ENCODE measurements at places on chromosomes 5 and 9.

GRCh38 chr9:70949239-70949638 lies 172.2 kb downstream of the TRPM3 start:
- no peak for DNase-seq

GRCh38 chr5:154112255-154112654 lies 73.5 kb downstream of the MFAP3 start:
- no peak for DNase-seq

GRCh38 chr5:80594810-80595209 lies 24.7 kb upstream of the ANKRD34B start:
- DNase-seq: no peak

- no peak for DNase-seq
Observed at GRCh38 chr9:93057042-93057702, 1.3 kb upstream of the SUSD3 start.

- DNase-seq: no peak
Observed at GRCh38 chr5:91797576-91797975, 414.5 kb upstream of the ARRDC3 start.

DNA sequence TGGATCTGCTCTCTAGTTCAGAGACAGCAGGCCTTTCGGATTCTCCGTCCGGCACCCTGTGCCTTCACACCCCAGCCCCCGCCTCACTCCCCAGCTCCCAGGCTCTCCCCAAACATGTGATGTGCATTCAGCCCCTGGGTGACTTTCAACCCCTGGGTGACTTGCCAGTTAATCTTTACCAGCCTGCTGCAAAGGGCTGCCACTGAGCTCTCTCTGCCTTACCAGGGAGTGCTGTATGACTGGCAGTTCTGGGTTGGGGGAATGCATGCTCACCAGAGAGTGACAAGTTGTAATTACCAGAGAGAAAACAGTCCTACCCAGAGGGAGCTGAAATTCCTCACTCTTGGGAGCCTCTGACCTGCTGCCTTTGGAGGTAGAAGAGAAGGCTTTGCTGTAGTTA lies 4.9 kb upstream of the ADRA1B start:
- DNase-seq: no peak

- peak; percentile 16 for DNase-seq
Observed at GRCh38 chr9:109166771-109167601, at the start of gene FRRS1L. TSS of gene FRRS1L (minus strand) at chr9:109167249. CDS start at chr9:109167138, 111 bp downstream.

GRCh38 chr5:30147976-30148375 lies 1045.5 kb upstream of the CDH6 start:
- no peak for DNase-seq

GRCh38 chr5:58258984-58259684 lies 200.8 kb downstream of the PLK2 start:
- DNase-seq: no peak

DNA sequence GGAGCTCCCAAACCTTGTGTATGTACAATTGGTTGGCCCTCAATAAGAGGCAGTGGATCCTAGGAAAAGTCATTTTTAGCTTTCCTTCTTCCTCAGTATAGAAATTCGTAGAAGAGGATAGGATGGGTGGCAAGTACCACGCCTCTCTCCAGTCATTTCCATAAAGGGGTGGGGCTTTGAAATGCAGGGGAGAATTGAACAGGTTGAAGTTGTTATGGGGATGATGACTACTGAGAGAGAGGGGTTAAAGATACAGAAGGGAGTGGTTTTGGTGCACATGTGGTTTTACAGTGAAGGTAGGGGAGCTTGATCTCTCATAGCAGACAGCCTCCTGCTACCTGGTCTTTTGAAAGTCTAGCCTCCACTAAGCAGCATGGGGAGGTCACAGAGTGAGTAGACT lies 54.4 kb upstream of the FAM120AOS start:
- no peak for DNase-seq

GRCh38 chr5:74275171-74275992 lies 365.1 kb downstream of the ENC1 start:
- DNase-seq: no peak

DNA sequence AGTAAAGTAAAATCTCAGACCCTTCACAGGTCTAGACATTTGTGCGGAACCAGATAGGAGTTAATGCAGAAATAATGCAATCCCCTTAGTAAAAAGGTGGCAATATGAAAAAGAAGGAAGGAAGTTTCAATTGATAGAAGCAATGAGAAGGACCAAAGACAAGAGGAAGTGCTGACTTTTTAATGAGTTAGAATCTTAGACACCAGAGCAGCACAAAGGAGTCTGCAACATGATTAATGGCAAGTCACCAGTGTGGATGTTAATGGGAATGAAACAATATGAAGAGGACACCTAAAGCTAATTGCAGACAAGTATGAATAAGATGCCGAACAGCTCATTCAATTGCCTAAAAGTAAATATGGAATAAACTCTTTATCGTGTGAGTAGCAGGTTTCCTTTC lies 50.9 kb downstream of the MEGF9 start:
- no peak for DNase-seq

GRCh38 chr5:123448017-123448617 lies 24.9 kb upstream of the CEP120 start:
- DNase-seq: peak; percentile 42

GRCh38 chr5:132283423-132284043 lies 10.7 kb upstream of the SLC22A4 start:
- no peak for DNase-seq

DNA sequence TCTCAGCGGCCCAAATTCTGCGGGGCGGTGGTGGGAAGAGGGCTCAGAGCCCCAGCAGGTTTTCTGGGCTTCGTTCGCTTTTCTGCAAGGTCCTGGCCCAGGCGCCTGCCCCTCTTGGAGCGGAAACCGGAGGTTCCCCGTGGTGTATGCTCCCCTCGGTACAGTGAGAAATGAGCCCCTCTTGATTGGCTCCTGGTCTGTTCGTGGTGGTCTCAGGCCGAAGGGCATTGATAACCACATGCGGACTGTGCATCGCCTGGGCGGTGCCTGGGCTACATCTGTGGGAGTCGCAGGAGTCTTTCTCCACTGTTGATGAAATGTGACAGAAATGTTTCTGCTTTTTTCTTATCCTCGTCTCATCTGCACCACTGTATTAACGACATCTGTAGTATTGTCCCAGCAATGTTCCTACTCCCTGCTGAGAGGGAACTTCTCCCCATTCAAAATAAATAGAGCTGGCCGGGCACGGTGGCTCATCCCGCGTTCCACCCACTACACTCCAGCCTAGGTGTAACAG lies 682 bp downstream of the MAN1B1 start:
- DNase-seq: no peak

DNA sequence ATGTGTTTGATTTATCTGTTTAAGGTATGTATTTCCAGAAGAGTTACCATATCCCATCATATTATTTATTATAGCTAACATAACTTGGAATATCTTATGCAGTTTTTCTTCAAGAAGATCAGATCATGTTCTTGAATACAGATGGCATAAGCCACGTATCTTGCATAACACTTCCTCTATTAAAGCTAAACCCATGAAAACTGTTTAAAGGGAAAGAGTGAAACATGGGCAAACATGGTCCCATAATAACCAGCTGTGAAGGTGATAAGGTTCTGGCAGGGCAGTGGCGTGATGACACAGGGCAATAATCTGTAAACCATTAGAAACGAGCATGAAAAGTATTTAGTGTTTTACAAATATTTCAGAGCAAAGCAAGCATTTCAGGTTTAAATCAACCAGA lies 34.2 kb downstream of the EFNA5 start:
- DNase-seq: no peak

DNA sequence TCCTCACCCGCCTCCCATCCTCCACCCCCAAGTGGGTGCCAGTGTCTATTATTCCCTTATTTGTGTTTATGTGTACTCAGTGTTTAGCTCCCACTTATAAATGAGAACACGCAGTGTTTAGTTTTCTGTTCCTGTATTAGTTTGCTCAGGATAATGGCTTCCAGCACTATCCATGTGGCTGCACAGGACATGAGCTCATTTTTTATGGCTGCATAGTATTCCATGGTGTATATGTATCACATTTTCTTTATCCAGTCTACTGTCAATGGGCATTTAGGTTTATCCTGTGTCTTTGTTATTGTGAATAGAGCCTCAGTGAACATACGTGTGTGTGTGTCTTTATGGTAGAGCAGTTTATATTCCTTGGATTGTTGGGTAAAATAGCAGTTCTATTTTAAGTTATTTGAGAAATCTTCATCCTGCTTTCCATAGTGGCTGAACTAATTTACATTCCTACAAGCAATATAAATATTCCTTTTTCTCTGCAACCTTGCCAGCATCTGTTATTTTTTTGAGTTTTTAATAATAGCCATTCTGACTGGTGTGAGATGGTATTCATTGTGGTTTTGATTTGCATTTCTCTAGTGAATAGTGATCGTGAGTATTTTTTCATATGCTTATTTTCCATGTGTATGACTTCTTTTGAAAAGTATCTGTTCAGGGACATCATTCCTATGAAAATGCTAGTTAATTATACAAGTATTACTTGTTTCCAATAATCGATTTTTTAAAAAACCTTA lies 164.0 kb upstream of the CCDC152 start:
- DNase-seq: no peak

DNA sequence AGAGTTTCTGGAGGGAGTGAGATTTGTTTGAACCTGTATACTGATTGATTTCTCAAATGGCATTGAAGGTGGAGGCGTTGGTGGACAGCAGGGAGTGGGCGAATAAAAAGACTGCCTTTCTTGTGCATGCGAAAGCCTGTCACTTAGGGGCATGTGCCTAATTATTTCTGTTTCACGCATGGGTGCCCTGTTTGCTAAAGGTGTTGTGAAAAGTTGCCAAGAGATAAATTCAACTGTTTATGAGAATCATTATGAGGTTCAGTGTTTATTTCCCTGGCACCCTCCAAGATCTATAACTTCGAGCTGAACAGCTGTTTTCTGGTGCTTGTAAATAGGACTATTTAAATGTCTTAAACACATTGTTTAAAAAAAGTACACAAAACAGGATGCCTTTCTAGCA lies 67.4 kb upstream of the DMRTA1 start:
- DNase-seq: no peak

DNA sequence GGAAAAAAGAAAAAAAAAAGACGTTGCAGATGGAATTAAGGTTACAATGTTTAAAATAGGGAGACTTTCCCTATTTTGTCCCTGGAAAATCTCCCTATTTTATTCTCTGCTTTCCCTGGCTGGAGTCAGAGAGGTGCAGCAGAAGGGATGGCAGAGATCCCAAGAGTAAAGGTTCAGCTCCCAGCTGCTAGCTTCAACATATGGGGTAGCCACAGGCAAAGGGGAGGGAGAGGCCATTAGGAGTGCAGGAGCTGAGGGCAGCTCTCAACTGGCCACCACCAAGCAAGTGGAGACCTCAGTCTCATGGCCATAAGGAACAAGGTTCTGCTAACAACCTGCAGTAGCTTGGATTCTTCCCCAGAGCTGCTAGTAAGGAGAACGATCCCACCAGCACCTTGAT lies 367.0 kb upstream of the DAP start:
- DNase-seq: no peak

GRCh38 chr9:126956917-126957686 lies 42.5 kb downstream of the RALGPS1 start:
- DNase-seq: no peak

DNA sequence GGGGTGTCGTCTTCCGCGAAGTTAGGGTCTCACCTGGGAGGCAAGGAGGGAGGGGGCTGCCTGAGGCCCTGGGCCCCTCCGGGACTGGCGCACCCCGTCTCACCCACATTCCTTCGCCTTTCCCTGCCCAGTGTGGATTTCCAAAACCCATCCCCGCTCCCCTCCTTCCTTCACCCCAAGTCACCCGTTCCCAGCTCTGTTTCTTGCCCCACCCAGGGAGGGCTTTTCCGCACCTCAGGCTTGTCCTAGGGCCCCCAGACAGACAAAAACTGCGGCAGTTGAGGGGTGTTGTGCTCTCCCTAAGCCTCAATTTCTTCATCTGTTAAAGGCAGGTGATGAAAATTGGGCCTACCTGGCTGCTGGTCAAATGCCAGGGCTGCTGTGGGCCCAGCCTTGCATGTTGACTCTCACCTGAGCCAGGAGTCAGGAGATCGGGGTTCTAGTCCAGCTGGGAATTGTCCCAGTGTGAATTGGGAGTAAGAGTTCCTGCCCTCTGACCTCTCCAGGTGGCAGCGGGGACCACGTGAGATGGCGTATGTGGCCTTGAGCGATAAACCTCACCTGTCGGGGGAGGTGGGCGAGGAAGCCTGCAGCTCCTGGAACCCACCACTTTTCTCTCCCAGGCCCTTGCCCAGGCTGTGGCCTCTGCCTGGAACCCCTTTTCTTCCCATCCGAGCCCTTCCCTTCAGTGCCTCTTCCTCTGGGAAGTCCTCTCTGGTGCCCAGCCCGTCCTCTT lies 143.4 kb upstream of the IER5L start:
- DNase-seq: no peak

GRCh38 chr5:14504332-14504727 lies 77.3 kb upstream of the OTULINL start:
- DNase-seq: no peak

DNA sequence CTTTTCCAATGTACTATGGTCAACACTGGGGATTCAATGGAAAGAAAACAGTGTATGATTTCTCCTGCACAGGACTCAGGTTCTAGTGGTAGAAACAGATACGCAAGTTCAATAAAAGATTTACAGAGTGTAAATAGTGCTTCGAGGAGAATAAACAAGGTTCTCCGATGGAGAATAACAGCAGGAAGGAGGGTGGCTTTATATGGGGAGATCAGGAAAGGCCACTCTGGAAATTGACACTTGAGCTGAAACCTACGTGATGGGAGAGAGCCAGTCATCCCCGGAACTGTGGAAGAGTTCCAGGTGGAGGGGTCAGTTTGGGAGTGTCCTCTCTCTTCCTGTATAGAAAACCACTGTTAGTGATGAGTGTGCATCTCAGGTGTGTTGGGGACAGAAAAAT lies 65.9 kb downstream of the GARNL3 start:
- no peak for DNase-seq

- no peak for DNase-seq
Observed at GRCh38 chr5:107817951-107818350, 147.2 kb upstream of the EFNA5 start.

GRCh38 chr5:139692679-139693308 lies 44.6 kb downstream of the CXXC5 start:
- no peak for DNase-seq

- no peak for DNase-seq
Observed at GRCh38 chr5:74966141-74967026, 86.0 kb downstream of the GCNT4 start.

DNA sequence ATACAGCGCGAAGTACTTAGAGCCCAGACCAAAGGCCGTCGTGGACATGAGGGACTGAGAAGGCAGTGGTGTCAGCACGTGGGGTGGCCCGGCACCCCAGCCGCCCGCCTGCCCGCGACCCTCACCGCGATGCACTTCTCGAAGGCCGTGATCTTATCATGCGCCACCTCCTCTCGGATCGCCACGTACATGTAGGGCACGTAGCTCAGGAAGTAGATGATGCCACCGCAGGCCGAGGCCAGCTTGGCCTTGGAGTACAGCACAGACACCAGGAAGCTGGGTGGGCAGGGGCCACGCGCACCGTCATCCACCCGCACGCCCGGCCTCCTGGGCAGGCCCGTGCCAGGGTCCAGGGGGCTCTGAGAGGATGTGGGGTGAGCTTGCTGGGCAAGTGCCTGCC lies 11.0 kb downstream of the ABCA2 start:
- no peak for DNase-seq

GRCh38 chr9:98081477-98082219 lies 25.1 kb downstream of the NANS start:
- peak; percentile 78 for DNase-seq

Measured in activated CD4-positive, alpha-beta T cell treated with anti-CD3 and anti-CD28 coated beads for 36 hours (primary cell).